ENCODE measurements at places on chromosomes 4 and X. TPM values are rescaled to one million over a fixed set of nuclear protein-coding genes. Genes with fewer than 3 reads are reported as not detected.

- no peak for DNase-seq
These were observed 33.9 kb downstream of the GPRIN3 start for GRCh38 chr4:89273741-89274141.

DNA sequence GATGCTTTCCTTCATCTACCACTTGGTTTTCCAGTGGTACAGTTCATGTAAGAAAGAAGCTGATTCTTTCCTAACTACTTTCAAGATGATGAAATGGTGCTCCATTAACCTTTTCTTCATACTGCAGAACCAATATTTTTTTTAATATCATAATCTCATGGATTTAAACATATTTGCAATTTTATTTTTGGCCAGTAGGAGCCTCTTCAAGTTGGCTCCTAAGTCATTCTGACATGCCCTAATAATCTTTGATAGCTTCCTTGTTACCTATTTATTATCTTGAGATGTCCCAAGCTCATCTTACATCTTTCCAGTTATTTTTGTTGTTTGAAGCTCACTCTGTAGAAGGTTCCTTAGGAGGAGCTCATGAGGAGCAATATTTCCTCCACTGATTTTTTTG, 170.2 kb downstream of the APBB2 start:
- no peak for DNase-seq

DNA sequence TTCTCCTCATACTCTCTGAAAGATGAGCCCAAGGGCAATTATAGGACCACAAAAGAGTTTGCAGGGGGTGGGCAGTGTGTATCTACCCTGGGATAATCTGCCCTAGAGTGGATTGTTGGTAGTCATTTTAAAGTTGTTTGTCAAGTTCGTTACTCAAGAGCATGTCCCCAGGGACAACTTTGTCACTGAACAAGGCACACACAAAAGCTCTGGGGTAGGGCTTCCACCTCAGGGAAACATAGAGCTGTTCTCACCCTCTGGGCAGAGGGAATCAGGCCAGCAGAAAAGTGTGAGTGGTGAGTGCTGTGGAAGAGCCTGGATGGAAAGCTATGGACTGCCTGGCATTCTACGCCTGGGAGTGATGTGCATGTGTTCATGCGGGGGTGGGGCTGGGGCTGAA, 23.3 kb upstream of the LEF1 start:
- DNase-seq = no peak

GRCh38 chrX:102652031-102652688, 877 bp downstream of the GPRASP1 start:
- DNase-seq = no peak

GRCh38 chr4:98289375-98289774, 28.2 kb downstream of the RAP1GDS1 start:
- no peak for DNase-seq

DNA sequence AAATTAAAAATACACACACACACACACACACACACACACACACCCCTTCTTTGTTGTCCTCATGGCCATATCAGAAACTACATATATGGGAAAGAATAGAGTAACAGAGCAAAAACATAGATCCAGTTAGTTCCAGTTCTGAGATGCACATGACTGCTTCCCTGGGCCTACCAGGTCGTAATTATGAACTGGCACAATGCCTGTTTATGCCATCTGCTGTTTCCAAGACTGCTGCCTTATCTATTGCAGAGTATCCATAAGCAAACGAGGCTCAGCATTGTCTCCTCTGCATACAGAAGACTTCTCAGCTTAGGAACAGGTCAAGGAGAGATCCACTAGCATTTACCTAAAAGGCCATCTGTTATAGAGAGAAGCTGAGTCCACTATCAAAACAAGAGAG, 789.0 kb downstream of the TECRL start:
- no peak for DNase-seq

- no peak for DNase-seq
These were observed 833.6 kb downstream of the CCSER1 start for GRCh38 chr4:90960840-90961239.

GPC3 gene
- total RNA-seq = not detected

ERVMER34-1 gene
- 0.94 TPM for total RNA-seq

RTL3 gene
- not detected for total RNA-seq

ADAM29 gene
- not detected for total RNA-seq

TMSB4X gene
- 1,592 TPM for total RNA-seq
